ENCODE measurements at places on chromosomes 7 and 10. TPM values are rescaled to one million over a fixed set of nuclear protein-coding genes. Genes with fewer than 3 reads are reported as not detected.

- no peak for DNase-seq
These were observed 1.8 kb upstream of the RARRES2 start for GRCh38 chr7:150343225-150343624.

DNA sequence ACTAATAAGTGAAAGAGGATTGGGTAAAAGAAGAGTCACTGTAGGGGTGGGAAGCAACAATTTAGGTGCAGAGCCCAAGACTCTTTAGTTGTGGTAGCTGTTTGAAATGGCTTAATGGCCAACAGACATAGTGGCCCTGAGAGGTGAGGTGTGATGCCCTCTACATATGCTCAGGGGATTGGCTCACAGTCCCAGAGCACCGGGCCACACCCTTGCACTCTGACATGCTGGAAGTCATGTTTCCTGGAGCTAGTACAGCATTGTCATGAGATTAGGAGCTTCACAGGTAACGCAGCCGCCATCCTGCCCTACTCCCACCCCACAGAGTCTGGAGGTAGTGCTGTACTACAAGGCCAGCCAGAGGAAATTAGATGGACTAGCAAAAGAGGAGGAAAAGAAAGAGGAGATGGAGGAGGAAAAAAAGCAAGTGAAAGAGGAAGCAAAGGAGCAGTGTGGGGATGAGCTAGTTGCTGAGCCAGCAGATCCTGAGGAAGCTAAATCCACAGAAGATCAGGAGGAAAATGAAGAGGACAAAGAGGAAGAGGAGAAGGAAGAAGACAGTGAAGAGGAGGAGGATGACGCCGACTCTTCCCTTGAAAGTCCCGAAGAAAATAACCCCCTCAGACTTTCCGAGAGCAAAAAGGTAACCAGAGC lies 14.8 kb upstream of the FLNC start:
- no peak for DNase-seq

GRCh38 chr7:155619634-155620271 lies 24.7 kb upstream of the RBM33 start:
- DNase-seq = no peak

DNA sequence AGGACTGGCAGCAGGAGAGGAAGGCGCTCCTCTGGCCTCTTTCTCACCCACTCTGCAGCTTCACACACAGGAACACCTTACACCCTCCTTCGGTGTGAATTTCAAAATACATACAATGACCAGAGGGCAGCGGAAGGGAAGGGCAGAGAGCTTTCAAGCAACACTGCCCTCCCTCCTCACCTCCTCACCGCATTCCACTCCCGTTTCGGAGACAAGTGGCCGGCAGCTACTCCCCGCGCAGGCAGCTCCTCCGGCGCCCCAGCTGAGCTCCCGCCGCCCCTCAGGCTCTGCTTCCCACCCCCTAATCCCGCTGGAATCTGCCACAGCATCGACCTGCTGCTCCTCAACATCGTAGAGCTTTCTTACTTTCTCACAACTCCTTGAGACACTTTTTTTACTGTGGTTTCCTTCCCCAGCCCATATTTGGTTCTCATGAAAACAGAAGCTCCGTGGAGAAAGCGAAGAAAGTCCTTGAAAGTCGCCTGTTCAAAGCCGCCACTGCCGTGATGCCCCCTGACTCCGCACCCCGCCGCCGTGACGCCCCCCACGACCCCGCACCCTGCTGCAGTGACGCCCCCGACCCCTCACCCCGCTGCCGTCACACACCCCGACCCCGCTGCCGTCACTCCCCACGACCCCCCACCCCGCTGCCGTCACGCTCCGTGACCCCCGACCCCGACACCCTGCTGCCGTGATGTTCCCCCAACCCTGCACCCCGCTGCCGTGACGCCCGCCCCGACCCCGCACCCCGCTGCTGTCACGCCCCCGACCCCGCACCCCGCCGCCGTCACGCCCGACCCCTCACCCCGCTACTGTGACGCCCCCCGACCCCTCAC lies 14.6 kb upstream of the GPER1 start:
- no peak for DNase-seq

GRCh38 chr7:151386301-151387160 lies 23.3 kb downstream of the WDR86 start:
- DNase-seq = no peak

DRGX gene
- polyA plus RNA-seq = not detected

NKX1-2 gene
- not detected for polyA plus RNA-seq

GRID2IP gene
- polyA plus RNA-seq = not detected

DNA sequence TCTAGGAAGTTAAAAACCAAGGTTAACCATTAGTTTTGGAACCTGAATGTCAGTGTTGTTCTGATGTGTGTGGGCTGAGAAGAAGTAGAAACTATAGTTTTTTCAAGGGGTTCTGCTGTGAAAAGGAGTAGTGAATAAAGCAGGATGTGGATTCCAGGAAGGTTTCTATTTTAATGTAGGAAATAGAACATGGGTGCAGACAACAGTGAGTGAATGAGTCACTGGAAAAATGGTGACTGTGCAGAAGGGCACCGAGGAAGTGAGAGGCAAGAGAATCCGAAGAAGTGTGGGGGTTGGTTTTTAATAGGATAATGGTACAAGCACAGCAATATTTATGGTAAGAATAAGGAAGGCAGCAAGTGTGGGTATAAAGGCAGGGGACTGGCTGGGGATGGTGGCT lies 120.4 kb downstream of the ARHGAP21 start:
- no peak for DNase-seq

GRCh38 chr10:122244001-122244975 lies 26.8 kb upstream of the BTBD16 start:
- no peak for DNase-seq

HTR5A gene
- polyA plus RNA-seq = not detected

DNA sequence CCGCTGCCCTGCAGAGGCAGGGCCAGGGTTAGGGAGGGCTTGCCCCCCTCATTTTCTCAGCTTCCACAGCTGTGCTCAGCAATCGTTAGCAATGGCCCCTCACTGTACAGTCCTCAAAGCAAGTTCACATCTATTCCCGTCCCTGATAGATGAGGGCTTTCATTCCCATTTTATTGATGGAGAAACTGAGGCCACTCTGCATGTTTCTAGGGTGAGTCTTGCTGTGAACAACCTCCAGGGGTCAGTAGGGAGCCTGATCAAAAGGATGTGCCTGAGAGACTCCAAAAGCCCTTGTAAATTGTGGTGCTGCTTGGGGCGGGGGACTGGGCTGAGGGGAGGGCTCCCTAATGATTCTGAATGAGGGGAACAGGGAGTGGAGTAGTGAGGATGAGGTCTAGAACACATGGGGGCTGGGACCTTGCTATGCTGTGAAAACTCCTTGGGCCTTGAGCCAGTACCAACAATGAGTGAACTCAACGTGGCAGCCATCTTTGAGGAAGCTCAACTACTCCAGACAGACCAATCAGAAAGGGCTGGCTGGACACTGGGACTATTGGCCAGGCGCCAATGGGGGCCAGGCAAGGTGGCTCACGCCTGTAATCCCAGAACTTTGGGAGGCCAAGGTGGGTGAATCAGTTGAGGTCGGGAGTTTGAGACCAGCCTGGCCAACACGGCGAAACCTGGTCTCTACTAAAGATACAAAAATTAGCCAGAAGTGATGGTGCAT lies 6.7 kb upstream of the GRIFIN start:
- no peak for DNase-seq
